ENCODE measurements at places on chromosomes 11 and 22.

DNA sequence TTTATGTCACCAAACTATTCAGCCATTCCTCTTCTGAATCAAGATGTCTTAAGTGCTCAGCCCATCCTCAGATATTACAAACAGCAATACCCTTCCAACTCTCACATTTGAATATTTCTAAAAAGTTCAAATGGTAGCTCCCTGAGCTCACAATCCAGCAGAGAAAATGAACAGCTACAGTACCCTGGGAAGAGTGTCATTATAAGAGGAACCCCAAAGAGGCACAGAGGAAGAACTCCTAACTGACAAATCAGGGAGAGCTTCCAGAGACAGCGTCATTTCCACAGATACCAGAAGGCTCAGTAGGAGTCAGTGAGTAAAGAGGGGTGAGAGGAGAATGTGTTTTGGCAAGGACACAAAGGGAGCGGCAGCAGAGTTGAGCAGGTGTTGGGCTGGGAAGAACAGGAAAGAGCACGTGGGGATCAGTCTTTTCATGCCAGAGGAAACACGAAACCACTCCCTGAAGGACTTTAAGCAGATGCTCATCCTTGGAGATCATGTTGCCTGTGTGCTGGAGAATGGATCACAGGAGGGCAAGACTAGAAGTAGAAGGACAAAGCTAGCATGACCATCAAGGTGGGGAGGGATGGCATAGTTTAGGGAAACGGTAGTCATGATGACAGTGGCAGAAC, 4.3 kb downstream of the CLTCL1 start:
- peak; percentile 76 for DNase-seq

- no peak for DNase-seq
Observed at GRCh38 chr11:75826461-75827230, 11.6 kb downstream of the UVRAG start.

GRCh38 chr11:70002433-70002832, 75.7 kb upstream of the ANO1 start:
- DNase-seq = no peak

GRCh38 chr11:27812341-27812740, 112.1 kb upstream of the BDNF start:
- DNase-seq = peak; percentile 61

DNA sequence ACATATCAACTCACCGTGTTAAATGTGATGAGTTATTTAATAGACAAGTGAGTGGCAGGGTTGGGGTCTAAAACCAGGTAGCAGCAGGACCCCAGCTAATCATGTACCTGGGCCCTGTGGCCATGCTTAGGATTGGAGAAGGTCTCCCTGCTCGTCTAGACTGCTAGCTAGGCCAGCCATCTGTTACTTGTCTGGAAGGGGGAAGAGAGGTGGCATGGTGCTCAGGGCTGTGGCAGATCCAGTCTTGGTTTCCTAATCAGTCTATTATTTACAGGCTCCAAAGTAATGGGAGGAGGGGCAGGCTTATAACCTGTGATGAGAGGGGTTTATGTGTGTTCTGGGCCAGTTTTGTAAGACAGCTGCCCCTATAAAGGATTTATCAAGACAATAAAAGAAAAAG, 105.9 kb downstream of the NTM start:
- DNase-seq = no peak

DNA sequence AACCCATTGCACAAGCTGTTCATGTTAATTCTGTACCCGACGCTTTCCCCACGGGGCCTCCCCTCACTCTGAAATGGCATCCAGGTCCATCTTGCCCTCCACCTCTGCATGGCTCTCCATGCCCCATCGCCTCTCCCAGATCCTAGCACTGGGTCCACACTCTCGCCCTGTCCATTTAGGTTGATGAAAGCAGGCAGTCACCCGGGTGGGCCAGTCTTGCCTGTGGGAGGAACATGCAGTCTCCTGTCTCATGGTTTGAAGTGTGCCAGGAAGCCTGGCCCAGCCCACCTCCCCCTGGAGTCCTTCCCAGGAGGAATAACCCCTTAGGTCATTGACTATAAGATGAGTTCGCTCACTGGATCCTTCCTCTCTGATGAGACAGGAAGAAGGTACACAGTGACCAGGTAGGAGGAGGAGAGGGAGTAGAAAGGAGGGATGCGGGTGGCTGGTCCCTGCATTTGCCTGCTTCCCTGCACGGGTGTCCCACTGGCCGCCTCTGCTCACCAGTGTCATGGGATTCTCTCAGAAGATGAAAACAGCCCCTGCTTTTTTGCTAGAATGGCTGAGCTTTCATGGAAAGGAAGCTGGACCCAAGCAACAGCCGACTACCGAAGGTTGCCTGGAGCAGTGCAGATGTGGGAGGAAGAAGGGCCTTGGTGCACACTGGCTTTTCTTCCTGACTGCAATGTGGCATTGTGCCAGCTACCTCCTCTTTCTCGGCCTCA, 6.8 kb downstream of the TMEM121B start:
- no peak for DNase-seq

DNA sequence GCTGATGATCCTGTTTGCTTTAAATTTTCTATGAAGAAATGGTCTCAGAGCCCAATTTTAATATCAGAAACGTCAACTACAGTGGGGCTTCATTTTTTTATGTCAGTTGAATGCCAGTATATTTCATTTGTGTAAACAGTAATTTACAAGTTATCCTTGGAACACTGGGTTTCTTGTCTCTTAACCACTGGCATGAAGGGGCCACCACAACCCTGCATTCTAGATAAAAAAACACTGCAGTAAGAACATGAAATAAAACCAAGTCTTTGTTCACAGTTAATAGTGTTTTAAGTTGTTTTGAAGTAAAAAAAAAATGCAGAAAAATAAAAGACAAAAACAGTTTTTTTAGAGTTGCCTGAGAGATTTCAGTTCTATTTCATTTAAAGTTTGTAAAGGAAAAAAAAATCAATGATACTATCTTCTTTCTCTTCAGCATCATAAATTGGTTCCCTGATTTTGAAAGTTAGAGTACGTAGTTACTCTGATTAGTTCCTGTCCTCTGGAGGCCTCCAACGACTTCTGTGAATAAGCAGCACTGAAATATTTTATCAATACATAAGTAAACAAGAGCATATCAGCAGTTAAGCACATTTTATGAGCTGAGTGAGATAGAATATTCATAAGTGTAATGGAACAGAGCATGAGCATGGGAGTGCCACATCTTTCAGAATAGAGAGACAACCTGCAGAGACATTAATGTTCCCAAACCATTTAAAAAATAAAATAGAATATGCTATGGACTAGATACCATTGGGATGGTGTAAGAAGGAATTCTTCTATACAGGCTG, 7.8 kb upstream of the DDI1 start:
- no peak for DNase-seq
